ENCODE measurements at places on chromosomes 1 and 21.

DNA sequence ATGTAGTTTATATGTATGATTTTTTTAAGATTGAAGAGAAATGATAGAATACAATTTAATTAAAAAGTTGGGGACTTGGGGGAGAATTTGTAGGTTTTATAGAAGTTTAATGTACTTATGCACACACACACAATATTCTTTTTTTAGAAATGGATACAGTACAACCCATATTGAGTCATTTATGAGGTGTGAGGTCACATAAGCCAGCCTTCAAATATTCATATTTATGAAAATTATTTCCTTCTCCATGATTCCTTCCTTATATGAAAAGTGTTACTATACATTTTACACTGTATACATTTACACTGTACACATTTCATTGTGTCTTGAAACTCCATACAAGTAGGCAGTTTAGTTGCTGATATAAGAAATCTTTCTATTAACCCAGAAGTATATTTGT lies 96.2 kb upstream of the CHODL start:
- no peak for DNase-seq

GRCh38 chr21:35965699-35966098 lies 94.6 kb downstream of the SETD4 start:
- no peak for DNase-seq

DNA sequence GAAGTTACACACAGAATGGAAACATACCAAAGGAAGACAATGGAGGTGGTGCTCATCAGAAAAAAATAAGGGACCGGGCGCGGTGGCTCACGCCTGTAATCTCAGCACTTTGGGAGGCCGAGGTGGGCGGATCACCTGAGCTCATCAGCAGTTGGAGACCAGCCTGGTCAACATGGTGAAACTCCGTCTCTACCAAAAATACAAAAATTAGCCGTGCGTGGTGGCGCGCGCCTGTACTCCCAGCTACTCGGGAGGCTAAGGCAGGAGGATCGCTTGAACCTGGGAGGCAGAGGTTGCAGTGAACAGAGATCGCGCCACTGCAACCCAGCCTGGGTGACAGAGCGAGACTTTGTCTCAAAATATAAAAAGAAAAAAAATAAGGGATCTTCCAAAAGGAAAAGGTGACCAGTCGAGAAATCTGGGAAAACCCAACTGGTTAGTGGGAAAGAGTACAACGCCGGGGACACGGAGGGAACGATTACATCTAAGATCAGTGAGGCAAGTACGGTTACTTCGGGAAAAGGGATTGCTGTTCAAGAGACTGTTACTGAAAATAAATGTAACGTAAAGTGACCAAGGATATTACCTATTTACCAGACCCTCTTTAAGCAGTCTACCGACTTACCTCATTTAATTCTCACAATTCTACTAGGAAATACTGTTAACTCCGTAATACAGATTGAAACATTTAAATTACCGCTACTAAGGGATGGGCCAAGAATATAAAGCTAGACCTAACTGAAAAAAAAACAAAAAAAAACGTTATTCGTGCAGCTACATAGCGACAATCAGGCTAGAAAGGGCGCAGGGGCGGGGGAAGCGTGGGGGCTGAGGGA lies 822 bp downstream of the CCT3 start:
- peak; percentile 36 for DNase-seq

DNA sequence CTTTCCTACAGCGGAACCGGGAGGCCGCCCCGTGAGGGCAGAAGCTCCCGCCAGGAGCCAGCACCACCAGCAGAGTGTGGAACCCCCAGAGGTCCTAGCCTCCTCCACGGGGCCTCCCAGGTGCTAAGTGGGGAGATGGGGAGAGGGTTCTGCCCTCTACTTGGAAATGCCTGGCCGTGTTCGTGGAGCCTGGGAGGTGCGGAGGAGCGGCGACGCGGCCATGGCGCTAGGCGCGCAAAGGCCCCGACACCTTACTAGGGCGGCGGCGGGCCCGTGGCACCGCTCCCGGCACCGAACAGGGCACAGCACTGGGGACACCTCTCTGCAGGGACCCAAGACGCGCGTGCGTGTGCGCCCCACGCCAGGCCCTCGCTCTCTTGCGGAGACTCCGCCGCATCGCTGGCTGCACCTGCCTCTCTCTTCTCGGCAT lies 1.3 kb upstream of the CACNA1E start:
- DNase-seq: no peak

DNA sequence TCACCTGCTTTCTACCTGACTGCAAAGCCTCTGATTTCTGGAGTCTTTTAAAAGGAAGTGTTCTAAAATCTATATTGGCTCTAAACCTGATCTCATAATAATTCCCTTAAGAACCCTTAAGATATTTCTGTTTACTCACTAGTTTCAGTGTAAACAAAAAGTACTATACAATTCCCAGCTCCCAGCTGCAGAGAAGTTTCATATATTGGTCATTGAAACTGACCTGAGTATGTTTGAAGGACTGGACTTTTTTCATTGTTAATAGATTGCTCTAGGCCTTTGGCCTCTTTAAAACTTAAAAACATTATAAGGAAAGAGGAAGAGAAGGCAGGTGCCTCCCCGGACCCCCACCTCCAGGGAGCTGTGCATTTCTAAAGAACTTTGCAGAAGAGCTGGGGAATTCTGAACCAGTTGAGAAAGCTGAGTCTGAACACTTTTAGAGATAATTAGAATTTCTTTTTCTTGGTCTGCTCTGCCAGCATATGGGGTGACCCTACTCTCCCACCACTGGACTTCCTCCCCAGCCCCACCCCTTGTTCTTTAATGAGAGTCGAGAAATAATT lies 23.7 kb downstream of the CLIC6 start:
- DNase-seq: no peak

DNA sequence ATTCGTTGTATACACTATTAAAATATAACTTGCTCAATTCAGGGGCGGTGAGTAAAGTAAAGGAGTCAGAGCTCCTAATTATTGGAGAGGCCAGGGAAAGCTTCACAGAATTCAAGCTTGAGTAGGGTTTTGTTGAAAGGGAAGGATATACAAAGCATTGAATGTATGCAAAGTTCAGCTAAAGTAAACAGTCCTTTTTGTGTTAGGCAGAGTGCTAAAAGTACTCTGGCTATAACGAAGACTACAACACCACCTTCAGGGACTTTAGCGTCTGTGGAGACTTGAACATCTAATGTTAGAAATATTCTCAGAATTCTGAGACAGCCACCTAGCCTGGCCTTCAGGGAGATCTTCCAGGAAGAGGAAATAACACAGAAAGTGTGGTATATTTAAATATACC lies 1.1 kb downstream of the FALEC start:
- no peak for DNase-seq

Measured in ELR (cell line).